Panc1 (cell line): ENCODE measurements at places on chromosomes 11 and 22. TPM values are rescaled to one million over a fixed set of nuclear protein-coding genes. Genes with fewer than 3 reads are reported as not detected.

The TUB gene
- total RNA-seq = 4.3 TPM

The SCT gene
- not detected for total RNA-seq

The RELT gene
- 11.3 TPM for total RNA-seq

The ZNF280A gene
- total RNA-seq = 0.10 TPM

The FOLR3 gene
- not detected for total RNA-seq

The SLC25A1 gene
- total RNA-seq = 162 TPM

The POTEH gene
- total RNA-seq = not detected

The C11orf52 gene
- total RNA-seq = not detected

The LRRC74B gene
- not detected for total RNA-seq

The ZNF214 gene
- total RNA-seq = 3.0 TPM

The SHANK2 gene
- total RNA-seq = 1.7 TPM

The IRAG1 gene
- 0.21 TPM for total RNA-seq

The MUC5AC gene
- total RNA-seq = 0.03 TPM

The C11orf21 gene
- 0.31 TPM for total RNA-seq

The MS4A15 gene
- total RNA-seq = not detected

The SLC5A4 gene
- total RNA-seq = not detected

The PAMR1 gene
- 0.13 TPM for total RNA-seq

The APOC3 gene
- 1.2 TPM for total RNA-seq

The DDI1 gene
- not detected for total RNA-seq

The APOL4 gene
- not detected for total RNA-seq

The DGKZ gene
- 104 TPM for total RNA-seq

The SAA2 gene
- total RNA-seq = 4.0 TPM

The IFITM5 gene
- total RNA-seq = not detected

The VPREB1 gene
- total RNA-seq = not detected

The ARHGAP8 gene
- 9.2 TPM for total RNA-seq

The OR5B21 gene
- total RNA-seq = not detected

The PANX3 gene
- not detected for total RNA-seq

The CNTF gene
- total RNA-seq = 3.0 TPM

The KRTAP5-11 gene
- not detected for total RNA-seq

The NFAM1 gene
- total RNA-seq = 0.41 TPM

The LTO1 gene
- total RNA-seq = 28.7 TPM

The TNRC6B gene
- 30.7 TPM for total RNA-seq

The PAX6 gene
- 0.49 TPM for total RNA-seq

The GAL3ST1 gene
- total RNA-seq = 1.1 TPM

The CHST1 gene
- not detected for total RNA-seq

The CDCA5 gene
- 92.9 TPM for total RNA-seq

The KRTAP5-10 gene
- total RNA-seq = not detected

The SYCE3 gene
- total RNA-seq = not detected

The LRRN4CL gene
- 0.13 TPM for total RNA-seq

The RPL27A gene
- 1,115 TPM for total RNA-seq

The FAM180B gene
- not detected for total RNA-seq
